NCI-H2081 treated with DMSO at 0.1 percent for 48 hours (cell line): ENCODE measurements at places on chromosomes 7 and 10.

GRCh38 chr7:54161621-54162020 is 380.6 kb upstream of the VSTM2A start:
- no peak for DNase-seq

DNA sequence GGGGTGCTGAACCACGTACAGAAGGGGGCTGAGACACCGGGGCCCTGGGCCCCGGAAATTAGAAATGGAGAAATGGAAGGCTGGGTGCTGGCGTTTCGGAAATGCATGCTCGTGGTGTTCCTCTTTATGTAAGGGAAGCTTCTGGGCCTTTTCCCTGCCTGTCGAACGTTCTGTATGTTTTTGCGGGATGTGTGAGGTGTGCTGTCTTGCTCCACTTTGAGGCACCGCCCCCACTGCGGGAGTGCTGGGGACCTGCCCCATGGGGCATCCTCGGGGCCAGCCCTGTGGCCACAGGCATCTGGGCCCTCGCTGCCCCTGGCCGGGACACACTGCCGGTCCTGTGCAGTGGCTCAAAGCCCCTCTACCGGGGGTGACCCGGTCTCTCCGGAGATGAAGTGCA is 1.7 kb upstream of the VENTX start:
- DNase-seq = no peak

GRCh38 chr7:70719125-70719524 is 412.8 kb upstream of the GALNT17 start:
- DNase-seq = no peak

DNA sequence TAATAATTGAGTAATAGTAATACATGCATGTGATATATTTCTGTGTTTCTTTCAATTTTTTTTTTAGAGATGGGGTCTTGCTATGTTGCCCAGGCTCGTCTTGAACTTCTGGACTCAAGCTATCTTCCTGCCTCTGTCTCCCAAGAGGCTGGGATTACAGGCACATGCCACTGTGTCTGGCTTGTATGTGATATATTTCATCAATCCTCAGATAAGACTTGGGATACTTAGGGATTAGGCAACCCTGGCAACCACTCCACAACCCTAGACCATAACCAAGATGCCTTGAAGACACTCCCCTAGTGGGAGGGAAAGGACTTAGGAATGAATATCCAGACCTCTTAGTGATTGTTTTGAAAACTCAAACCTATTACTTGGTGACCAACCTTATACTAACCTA is 154.8 kb downstream of the CCDC3 start:
- DNase-seq = no peak

GRCh38 chr10:75117995-75118394 is 6.5 kb downstream of the SAMD8 start:
- no peak for DNase-seq

- no peak for DNase-seq
These were observed 266.1 kb downstream of the TCF7L2 start for GRCh38 chr10:113216102-113216501.

- no peak for DNase-seq
These were observed 99.0 kb downstream of the SPAG6 start for GRCh38 chr10:22444219-22444788.

GRCh38 chr10:74322141-74322540 is 171.1 kb downstream of the ADK start:
- no peak for DNase-seq

DNA sequence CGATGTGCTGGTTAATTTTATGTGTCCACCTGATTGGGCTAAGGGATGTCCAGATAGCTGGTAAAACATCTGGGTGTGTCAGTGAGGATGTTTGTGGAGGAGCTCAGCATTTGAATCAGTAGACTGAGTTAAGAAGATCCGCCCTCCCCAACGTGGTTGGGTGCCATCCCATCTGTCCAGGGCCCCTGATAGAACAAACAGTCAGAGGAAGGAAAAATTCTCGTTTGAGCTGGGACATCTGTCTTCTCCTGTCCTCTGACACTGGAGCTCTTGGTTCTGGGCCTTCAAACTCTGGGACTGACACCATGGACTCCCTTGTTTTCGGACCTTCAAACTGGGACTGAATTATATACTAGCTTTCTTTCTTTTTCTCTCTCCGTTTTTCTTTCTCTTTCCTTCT is 59.6 kb downstream of the CARD11 start:
- DNase-seq = no peak

- DNase-seq = no peak
These were observed 108.7 kb downstream of the ETV1 start for GRCh38 chr7:13880789-13881188.

DNA sequence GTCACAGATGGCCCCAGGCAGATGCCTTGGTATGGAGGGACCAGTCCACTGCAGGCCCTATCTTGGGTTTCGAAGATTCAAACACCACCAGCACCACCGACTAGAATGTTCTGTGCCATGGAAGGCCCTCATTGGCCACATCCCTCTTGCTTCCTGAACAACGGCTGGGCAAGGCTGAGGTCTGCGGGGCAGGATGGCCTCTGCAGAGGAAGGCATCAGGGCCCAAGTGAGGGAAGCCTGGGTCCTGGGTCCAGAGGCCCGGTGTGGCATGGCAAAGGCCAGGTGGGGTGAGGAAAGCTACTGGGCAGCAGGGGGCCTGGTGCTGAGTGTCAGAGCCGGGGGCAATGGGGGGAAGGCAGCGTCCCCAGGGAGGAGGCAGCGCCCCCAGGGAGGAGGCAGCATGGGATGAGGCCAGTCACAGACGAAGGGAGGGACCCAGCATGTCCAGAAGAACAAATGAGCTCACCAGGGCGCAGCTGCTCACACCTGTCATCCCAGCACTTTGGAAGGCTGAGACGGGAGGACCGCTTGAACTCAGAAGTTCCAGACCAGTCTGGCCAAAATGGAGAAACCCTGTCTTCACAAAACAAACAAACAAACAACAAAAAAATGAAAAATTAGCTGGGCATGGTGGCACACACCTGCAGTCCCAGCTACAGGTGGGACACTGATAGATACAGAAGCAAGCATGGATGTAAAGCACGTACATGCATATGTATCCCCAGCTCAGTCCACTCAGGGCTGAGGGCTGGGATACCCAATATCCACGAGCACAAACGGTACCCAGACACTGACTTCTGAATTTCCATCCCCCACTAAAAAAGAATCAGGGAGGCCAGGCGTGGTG is 64.4 kb downstream of the PROSER2 start:
- DNase-seq = no peak

DNA sequence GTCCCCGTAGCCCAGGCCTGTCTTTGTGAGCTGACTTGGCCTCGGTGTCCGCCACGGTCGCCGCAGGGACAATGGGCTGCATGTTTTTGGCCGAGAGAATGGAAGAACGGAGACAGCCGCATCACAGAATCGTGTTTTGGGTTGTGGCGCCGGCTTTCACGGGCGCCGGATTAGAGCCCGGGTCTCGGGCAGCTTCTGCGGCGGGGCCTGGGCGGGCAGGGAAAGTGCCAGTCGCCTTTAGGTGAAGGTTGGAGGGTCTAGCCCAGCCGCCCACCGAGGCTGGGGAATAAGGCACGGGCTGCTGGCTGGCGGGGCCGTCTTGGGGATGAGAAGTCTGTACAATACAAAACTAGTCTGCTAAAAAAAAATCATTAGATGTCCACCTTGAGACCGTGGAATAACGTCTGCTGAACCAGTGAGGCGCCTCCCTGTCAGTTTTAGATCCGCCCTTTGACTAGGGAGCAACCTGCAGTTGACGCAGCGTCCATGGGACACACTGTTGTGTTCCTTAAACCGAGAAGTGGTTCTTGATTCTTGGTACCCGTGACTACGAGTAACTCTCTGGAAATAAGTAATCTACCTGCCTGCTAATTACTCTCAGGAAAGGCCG is 577 bp downstream of the DNAJB9 start:
- no peak for DNase-seq

DNA sequence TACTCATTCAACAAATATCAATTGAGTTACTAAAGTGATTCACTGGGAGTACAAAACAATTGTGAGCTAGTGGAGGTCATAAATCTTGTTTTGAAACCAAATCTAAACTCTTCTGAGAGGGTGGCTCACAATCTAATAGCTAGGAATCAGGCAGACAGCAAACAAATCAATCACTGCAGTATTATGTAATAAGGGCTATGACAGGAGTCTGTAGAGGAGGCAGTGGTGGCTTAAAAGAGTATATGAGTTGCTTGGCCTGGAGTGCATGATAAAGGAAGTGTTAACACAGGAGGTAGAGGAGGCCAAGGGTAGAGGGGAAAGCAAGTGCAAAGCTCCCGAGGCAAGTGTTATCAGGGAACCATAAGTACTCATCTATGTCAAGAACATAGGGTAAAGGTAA is 16.5 kb downstream of the MYPN start:
- no peak for DNase-seq

DNA sequence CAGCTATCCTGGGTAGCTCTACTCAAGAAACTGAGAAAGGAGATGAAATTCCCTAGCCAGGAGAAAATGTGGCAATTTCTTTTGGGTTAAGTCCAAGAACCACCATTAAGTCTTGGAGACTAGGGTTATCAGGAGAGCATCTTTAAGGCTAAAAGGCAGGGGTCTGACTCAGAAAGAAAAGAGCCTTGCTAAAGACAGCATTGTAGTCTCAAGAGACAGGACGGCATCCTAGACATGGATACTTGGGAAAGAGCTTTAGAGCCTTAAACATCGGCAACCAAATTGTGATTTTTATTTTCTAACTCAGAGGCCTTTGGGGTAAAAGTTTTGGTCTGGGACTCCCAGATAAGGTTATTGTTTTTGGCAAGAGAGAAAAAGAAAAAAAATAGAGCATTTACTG is 83.1 kb downstream of the FAS start:
- no peak for DNase-seq

DNA sequence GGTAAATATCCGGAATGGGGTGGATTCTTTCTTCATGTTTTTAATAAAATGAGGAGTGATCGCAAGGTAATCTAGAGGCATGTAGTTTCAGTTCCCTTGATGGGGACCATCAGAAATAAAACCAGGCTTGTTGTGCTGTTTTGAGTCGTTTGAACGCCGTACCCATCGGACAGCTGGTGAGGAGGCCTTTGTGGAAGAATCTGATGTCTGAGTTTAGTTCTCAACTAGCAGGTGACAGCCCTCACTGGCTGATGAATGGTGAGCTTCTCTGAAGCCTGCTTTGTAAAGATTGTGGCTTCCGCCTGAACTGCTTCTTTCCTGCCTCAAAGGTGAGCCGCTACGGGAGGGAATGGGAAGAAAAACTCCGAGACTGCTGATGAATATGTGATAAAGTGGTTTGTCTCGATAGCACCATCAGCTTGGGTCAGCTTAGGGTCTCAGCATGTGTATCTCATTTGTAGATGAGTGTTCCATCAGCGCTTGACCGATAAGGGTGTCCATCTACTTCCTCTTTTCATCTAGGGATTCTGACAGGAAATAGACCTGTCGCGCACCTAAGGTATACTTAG is 977 bp downstream of the TMEM248 start:
- DNase-seq = no peak

DNA sequence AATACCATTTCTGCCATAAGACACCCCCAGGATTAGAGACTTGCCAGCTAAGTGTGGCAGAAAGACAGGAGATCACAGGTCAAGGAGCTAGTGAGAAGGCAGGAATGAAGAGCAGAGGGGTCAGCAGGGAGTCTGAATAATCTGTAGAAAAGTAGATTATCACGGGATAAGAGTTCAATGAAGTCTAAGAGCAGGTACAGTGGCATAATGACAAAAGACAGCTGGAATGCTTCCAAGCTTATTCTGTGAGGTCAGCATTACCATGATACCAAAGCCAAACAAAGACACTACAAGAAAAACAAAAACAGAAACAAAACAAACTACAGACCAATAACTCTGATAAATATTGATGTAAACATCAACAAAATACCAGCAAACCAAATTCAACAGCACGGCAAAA is 20.8 kb downstream of the PILRA start:
- DNase-seq = no peak

- peak; percentile 78 for DNase-seq
These were observed 291.5 kb downstream of the SDK1 start for GRCh38 chr7:3592401-3593134.

- DNase-seq = no peak
These were observed 309.0 kb downstream of the GPAM start for GRCh38 chr10:111874576-111874975.

- DNase-seq = no peak
These were observed 868.4 kb downstream of the KCNMA1 start for GRCh38 chr10:76769161-76769560.

GRCh38 chr10:125165584-125166573 is 5.5 kb upstream of the CTBP2 start:
- DNase-seq = no peak

GRCh38 chr10:33204031-33204430 is 130.4 kb downstream of the NRP1 start:
- no peak for DNase-seq

- DNase-seq = no peak
These were observed 128.8 kb upstream of the DNAJB12 start for GRCh38 chr10:72483471-72483870.

DNA sequence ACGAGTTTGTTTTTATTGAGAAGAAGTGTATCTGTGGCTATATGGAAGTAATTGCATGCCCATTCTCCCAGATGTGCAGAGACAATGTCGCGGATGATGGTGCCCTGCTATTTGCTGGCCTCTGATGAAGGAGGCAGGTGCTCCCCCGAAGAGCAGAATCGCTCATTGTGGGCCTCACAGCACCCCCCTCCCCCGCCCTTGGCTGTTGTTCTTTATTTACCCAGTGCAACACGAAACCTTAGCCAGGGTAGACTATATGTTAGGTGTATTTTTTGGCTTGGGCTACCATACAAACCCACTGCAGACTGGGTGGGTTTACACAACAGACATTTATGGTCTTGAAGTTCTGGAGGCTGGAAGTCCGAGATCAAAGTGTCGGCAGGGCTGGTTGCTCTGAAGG is 3.4 kb upstream of the ADCY1 start:
- no peak for DNase-seq

- no peak for DNase-seq
These were observed 166.1 kb downstream of the GRK5 start for GRCh38 chr10:119373294-119374102.

- no peak for DNase-seq
These were observed 11.6 kb downstream of the ALDH18A1 start for GRCh38 chr10:95644901-95645300.

DNA sequence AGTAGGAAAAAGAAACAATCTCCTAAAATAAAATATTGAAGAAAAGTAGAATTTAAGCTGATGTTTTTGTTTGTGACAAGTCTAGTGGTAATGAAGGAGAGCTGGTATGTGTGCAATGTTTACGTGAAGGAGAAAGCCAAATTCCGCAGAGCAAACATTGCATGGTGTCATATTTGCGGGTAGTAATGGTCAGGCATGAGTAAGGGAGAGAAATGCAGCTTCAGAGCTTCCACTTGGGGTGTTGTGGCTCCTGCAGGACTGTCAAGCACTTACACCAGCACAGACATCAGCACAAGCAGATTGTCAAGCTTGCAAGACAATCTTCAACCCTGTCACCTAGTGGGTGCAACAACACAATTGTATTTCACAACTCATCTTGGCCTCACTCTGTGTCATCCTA is 136.5 kb upstream of the ETV1 start:
- DNase-seq = no peak

- DNase-seq = no peak
These were observed 32.7 kb upstream of the TARP start for GRCh38 chr7:38306171-38306570.

GRCh38 chr7:157516311-157516710 is 179.5 kb downstream of the DNAJB6 start:
- no peak for DNase-seq
